ENCODE measurements at places on chromosomes 7 and 10. TPM values are rescaled to one million over a fixed set of nuclear protein-coding genes. Genes with fewer than 3 reads are reported as not detected.

- peak; percentile 25 for DNase-seq
Measured at GRCh38 chr10:77763453-77764430, 126.1 kb upstream of the KCNMA1 start.

- DNase-seq: no peak
Measured at GRCh38 chr7:6395898-6396595, 51.7 kb downstream of the DAGLB start.

DNA sequence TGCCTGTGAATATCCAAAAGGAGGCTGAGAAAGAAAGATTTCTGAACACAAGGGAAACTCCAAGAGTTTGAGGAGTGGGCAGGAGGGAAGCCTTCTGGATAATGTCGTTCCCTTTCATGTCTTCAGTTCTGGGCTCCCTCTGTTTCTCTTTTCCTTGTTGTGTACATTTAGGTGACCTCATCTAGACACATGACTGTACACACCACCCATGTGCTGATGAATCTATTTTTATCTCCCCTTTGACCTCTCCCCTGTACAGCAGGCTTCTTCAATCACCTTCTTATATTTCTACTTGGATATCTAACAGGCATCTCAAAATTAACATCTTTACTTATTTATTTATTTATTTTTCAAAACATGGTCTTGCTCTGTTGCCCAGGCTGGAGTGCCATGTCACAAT lies 363.1 kb downstream of the GATA3 start:
- no peak for DNase-seq

The INHBA gene
- total RNA-seq: 3.0 TPM

The FAM3C gene
- 223 TPM for total RNA-seq
